ENCODE measurements at places on chromosomes 1 and 21.

DNA sequence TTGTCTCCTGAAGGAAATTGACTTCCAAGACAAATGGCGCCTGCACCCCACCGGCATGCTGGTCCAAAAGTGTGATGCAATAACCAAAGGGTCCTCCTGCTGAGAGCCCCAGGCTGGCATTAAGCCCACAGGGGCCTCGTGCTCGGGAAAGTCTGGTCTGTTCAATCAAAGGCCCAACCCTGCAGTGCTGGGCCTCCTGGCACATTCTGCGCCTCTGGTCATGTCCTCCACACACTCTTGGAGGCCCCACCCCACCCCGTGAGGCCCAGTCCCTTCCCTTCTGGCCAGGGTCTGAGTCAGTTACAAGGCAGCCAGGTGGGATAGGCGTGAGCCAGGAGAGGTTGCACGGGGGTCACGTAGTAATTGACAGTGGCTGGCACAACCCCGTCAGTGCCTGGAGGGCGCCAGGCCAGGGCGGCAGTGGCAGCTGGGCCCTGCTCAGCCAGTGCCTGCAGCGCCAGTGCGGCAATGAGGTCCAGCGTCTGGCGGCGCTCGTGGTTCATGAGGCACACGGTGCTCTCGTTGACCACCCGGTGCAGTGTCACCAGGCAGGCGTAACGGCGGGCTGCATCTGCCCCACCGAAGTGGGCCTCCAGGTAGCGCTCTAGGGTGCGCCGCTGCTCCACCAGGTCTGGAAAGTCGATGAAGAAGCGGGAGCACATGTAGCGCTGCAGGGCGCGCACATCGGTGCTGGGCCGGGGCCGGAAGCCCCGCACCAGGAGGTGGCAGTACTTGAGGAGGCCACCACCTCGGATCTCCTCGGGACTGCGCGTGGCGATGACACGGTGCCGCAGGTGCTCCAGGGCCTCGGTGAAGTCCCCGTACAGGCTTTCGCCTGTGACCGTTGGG is 6.8 kb downstream of the TENT5B start:
- no peak for DNase-seq

DNA sequence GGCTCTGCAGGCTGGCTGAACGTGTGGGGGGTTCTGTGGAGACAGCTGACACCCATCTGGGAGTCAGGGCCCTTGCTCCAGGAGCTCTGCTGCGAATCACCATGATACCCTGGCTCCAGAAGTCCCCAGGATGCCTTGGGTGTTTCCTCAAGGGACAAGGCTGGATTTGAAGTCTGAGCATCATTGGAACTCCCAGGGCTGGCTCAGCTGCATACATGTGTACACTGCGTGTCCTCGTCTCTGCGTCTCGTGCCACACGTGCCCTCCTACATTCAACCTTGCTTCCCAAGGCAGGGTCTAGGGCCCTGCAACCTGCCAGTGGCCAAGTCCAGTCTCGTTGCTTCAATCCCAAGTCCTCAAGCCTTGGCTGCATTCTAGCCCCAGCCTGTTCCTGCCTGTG is 11.7 kb downstream of the CSF1 start:
- DNase-seq, result no peak

- no peak for DNase-seq
Measured at GRCh38 chr21:40886931-40887330, 40.0 kb upstream of the DSCAM start.

GRCh38 chr1:240732390-240732789 is 120.4 kb upstream of the GREM2 start:
- DNase-seq, result no peak

DNA sequence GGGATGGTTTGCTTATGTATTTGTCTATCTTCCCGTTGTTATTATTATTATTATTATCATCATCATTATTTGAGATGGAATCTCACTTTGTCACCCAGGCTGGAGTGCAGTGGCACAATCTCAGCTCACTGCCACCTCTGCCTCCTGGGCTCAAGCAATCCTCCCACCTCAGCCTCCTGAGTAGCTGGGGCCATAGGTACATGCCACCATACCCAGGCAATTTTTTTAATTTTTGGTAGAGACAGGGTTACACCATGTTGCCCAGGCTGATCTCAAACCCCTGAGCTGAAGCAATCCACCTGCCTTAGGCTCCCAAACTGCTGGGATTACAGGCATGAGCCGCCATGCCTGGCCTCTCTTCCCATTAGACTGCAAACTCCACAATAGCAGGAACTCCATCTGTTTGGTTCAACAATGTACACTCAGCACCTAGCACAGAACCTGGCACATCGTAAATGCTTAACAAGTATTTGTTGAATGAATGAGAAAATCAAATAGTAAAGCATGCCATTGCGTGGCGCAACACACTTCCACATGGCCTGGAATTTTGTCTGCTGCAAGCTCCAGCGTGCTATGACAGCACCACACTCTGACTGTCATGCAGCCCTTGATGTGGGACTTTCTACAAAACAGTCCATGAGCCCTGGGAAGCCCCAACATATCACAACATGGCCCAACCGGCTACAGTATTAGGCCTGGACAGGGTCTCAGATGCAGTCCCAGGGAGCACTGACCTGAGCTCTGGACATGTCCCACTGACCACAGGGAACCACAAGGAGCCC is 3.8 kb upstream of the TINAGL1 start:
- no peak for DNase-seq

DNA sequence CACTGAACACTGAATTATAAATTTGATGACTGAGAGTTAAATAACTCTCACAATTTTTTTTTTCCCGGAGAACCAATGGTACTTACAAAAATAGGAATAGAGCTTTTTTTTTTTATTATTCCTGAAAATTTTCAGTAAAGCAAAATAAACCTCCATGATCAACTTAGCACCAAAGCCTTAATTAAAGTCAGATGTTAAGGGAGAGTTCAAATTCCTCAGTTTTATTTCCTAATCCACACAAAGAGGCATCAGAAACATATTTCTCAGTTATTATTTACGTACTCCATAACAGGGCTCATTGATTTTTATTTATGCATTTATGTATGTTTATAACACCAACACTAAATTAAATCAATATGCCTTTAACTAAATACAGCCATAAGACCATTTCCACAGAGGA is 55.5 kb downstream of the PLPPR5 start:
- no peak for DNase-seq

GRCh38 chr1:32179193-32179442 is 357 bp upstream of the TXLNA start:
- no peak for DNase-seq

- no peak for DNase-seq
Measured at GRCh38 chr1:203390298-203390697, 39.4 kb upstream of the FMOD start.

- DNase-seq, result no peak
Measured at GRCh38 chr21:43972850-43973633, 39.1 kb upstream of the TRAPPC10 start.

- no peak for DNase-seq
Measured at GRCh38 chr1:158248118-158248517, 6.1 kb upstream of the CD1A start.

DNA sequence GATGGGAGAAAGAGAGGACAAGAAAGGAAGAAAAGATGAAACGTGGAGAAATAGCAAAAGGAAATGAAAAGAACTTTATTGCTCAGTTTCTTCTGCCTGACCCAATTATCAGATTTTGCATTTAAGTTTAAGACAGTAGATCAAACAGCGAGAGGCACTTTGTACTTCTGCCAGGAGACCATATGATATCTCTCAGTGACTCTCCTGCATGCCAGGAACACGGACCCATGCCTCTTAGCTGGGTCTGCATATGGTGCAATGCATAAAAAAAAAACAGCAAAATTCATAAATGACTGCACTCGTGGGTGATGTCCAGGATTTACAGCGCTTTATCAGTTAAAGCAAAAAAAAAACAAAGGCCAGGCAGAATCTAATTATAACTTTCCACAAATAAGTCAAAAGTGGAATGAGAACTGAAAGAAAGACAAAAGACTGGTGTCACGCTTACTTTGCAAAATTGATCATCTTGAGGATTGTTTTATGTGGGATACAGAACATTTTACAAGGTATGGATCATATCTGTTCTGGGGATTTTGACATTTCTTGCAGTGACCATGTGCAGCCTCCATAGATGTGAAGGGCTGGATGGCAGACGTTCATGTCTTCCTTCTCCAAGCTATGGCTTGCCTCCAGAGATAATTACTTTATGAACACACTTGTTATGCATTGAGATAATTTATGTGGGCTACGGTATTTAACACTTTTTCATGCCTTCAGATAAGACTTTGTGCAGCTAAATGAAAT is 79.5 kb downstream of the RUNX1 start:
- no peak for DNase-seq

DNA sequence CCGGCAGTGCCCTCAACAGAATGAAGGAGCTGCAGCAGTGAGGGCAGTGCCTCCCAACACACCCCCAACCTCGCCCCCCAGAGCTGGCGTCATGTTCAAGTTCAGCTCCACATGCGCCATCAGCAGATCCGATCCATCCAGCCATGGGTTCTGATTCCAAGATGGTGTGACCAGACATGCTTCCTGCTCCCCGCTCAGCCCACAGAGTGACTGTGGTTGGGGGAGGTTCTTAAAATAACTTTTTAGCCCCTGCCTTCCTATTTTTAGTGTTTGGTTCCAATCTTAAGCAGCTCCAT is 30.1 kb upstream of the GPR137B start:
- DNase-seq, result no peak

- DNase-seq, result no peak
Measured at GRCh38 chr1:18549906-18550305, 69.2 kb downstream of the KLHDC7A start.

- no peak for DNase-seq
Measured at GRCh38 chr1:110433803-110434202, 17.1 kb upstream of the PROK1 start.

- no peak for DNase-seq
Measured at GRCh38 chr1:205990226-205990625, 13.0 kb downstream of the RAB7B start.

GRCh38 chr21:45809421-45809820 is 165.9 kb downstream of the PCBP3 start:
- DNase-seq, result no peak

- no peak for DNase-seq
Measured at GRCh38 chr1:194298007-194298598, 1111.7 kb upstream of the B3GALT2 start.

DNA sequence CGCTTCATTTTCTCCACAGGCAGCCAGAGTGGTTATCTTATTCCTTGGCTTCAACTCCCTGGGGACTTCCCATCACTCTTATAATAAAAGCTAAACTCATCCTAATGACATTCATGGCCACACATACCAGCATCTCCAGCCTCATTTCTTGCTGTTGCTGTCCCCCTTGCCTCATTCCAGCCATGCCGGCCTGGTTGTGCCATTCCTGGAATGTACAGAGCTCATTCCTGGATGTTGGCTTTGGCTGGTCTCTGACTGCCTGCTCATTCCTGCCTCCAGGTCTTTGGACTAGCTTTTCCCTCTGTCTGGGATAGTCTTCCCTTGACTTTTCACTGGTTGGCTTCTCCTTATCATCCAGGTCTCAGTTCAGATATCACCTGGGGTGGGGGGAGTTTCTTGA is 2.4 kb upstream of the PEF1 start:
- no peak for DNase-seq

GRCh38 chr1:44467566-44467965 is 62.5 kb downstream of the RNF220 start:
- DNase-seq, result no peak

- DNase-seq, result no peak
Measured at GRCh38 chr1:4655674-4656532, 1.5 kb downstream of the AJAP1 start.

DNA sequence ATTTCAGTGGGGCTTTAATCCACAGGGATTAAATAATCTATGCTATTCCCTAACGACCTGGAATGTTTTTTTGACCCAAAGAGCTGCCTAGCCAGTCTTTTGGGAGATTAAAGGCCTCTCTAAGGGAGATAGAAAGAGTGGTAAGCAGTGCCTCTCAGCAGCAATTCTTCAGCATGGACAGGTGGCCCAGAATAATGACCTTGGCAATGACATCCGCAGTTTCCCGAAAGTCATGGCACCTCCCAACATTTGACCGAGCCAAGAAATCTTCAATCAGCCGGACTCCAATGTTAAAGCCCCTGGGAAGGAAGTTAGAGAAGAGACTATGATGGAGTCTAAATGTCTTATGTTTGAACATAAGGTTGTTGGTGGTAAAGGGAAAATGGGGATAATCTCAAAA is 9.8 kb downstream of the TRAPPC3 start:
- no peak for DNase-seq

DNA sequence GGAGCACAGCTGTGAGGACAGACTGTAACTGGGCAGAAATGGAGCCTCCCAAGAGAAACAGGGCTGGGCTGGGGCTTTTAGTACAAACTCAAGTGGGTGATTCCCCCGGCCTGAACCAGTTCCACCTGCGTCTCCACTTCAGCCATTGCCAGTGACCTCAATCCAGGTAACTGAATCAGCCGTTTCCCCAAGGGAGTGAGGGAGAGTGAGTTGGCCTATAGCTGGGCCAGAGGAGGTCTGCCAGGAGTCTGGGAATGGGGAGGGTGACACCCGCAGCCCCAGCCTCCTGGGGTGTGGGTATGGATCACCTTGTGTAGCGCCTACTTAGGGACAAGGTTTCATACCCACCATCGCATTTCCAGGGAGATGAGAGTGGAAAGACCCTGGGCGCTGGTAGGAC is 8.5 kb downstream of the SLC26A9 start:
- DNase-seq, result no peak

DNA sequence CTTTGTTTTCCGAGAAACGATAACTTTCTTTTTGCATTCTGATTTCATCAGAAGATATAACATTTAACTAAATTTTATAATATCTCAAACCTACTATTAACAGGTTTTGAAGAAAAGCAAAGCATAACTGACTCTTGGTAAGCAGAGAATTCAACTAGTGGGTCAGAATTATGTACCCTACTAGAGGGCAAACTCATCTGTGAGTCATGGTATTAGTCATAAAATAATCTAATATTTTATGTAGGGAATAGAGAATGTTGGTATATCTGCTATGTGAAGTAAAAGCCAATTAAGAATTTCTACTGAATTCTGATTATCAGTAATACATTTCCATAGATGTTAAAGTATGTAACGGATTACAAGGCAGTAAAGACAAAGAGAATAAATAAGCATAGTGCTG is 56.8 kb downstream of the USP1 start:
- no peak for DNase-seq

DNA sequence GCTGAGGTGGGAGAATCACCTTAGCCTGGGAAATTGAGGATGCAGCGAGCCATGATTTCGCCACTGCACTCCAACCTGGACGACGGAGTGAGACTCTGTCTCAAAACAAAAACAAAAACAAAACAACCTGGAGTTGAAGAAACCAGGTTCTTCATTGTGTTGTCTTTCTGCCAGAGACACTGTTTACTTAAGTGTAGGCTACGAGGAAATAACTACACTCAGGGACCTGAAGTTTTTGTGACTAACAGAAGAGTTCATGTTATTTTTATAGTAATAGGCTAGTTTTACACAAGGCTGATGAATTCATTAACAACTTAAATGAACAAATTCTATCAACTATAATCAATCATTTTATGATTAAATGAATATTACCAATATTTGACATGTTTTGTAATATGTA is 98.5 kb upstream of the MPC2 start:
- no peak for DNase-seq

DNA sequence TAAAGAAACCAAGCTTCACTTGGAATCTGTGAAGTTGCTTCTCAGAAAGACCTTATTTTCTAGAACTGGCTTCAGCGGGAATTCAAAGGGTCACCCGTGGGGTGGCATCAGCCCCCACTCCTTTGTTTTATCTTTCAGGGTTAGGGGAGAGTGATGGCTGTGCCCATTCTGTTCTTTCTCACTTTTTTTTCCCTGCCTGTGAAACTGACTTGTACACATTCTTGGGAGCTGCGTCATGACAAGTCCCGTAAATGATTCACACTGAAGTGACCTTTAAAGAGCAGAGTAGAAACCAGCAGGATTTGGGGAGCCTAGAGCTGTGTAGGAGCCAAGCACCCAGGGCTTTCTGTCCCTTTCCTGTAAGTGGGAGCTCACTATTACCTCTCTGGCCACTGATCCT is 43.8 kb downstream of the SLC44A3 start:
- DNase-seq, result no peak

Data from stimulated activated CD8-positive, alpha-beta memory T cell treated with anti-CD3 and anti-CD28 coated beads, Interleukin-2, amount 100 ng/mL, for 1 hour (primary cell).